ENCODE measurements at places on chromosomes 5 and 9.

GRCh38 chr9:137277329-137278041, at the start of gene TOR4A:
Gene TOR4A (plus strand): TSS chr9:137277726. CDS start chr9:137278690, 964 bp downstream.
- peak; percentile 54 for DNase-seq

GRCh38 chr9:104772714-104773510, 9.0 kb downstream of the NIPSNAP3B start:
- no peak for DNase-seq

- DNase-seq = no peak
These were observed 442.4 kb downstream of the SPOCK1 start for GRCh38 chr5:137056676-137057075.

- no peak for DNase-seq
These were observed 1.3 kb downstream of the HMGXB3 start for GRCh38 chr5:150001660-150002486.

GRCh38 chr5:155726267-155726666, 600.7 kb upstream of the SGCD start:
- peak; percentile 14 for DNase-seq

GRCh38 chr9:89657295-89657694, 52.5 kb downstream of the GADD45G start:
- DNase-seq = no peak

- no peak for DNase-seq
These were observed 3.1 kb upstream of the IL7R start for GRCh38 chr5:35853631-35854030.

- no peak for DNase-seq
These were observed 342.5 kb upstream of the MPDZ start for GRCh38 chr9:13621872-13622564.

DNA sequence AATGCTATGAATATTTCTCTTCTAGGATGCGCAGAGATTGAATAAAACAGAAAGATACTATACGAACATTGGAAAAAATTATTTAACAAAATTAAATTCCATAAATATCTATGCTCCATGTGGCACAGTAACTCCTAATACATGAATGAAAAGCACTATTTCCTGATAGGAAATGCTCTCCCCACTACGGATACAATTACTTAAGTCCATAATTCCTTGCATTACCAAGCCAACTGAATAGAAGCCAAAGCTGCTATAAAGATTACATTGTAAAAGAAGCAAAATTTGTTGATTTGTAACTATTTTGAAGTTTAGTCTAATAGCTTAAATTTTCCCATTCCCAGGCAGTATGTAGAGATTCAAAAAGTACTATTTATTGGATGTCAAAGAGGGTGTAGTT, 61.8 kb upstream of the SNX2 start:
- DNase-seq = no peak

DNA sequence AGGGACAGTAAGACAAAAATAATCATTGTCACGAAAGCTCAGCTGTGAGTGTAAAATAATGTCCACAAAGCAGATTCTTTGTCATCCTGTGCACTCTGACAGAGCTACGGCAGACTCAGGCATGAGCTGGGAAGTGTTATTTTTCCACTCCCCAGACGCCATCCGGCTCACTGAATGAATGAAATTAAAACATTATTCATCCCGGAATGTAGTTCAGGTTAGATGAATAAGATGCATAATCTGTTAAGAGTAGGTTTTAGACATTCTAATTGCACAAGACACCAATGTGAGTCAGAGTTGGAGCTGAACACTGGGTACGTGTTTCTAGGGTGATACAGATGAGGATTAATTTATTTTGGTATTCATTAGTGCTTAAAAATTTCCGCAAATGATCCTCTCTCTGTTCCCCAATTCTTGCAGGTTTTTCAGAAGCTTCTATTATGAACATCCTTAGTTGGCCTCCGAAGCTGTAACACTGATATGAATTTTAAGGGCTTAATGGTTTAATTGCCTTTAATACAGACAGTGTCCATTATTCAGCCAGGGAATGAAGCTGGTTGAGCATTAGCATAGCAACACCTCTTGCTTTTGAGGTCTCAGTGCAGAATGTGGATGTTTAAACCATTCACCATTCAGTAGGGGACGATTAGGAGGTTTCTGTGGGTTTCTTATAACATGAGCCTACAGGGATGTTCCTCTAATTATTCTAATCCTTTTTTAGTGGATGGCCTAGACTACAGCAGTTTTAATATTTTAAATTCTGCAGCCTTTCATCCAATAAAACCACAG, 65.6 kb upstream of the FRRS1L start:
- no peak for DNase-seq

GRCh38 chr9:126704157-126704891, 90.6 kb downstream of the LMX1B start:
- no peak for DNase-seq

- no peak for DNase-seq
These were observed 5.8 kb upstream of the CARD19 start for GRCh38 chr9:93090091-93090655.

GRCh38 chr5:158811921-158812320, 287.8 kb downstream of the EBF1 start:
- no peak for DNase-seq

- DNase-seq = no peak
These were observed 61.8 kb downstream of the WDR36 start for GRCh38 chr5:111153945-111154344.

DNA sequence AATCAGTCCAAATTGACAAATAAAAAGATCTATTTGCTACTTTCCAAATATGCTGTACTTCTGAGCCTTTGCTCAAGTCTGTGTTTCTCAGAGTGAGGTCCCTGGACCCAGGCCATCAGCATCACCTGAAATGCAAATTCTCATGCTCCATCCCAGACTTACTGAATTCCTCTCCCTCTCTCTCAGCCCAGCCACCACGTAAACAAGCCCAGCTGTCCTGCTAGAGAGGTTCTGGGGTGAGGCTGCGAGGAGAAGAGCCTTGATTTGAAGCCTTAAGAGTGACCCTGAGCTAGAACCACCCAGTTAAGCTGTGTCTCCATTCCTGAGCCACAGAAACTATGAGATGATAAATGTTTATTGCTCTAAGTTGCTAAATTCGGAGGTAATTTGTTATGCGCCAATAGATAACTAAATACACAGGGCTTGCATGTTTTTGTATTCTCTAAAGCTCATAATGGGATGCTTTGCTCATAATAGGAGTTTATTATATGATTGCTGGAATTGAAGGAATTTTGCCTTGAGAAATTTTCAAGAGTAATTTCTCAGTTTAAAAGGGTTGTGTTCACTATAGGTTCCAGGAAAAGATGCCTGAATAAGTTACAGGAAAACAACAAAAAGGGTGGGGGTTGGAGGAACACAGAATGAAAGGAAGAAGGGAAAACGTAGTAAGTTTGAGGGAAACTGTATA, 98.9 kb upstream of the SPATA31D4 start:
- no peak for DNase-seq

DNA sequence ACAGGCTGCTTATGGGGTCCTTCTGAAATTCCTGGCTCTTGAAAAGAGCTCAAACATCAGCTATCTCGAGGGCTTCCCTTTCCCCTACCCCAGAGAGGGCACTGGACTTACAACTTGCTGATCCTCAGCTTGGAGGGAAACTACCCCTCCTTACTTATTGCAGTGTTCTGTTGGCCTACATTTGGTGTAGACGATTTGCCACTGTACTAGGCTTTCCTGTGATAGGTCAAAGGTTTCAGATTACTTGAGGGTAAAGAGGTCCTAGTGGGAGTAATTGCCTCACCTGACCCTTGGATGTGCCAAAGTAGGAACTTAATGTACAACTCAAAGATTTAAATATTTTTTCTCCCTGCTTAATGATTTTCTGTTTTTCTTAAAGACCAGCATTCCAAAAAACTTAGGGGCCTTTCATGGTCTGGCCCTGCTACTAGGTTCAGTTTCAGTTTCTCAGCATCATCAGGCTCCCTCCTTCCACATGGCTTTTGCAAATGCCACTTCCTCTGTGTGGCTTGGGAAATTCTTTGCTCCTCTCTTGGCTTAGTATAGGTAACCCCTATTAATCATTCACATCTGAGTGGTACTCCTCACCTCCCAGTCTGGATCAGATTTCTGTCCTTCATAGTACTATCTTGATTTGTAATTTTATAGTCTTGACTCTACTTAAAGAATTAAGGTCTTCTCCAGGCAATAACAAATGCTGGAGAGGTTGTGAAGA, 32.4 kb downstream of the CYSTM1 start:
- DNase-seq = no peak

DNA sequence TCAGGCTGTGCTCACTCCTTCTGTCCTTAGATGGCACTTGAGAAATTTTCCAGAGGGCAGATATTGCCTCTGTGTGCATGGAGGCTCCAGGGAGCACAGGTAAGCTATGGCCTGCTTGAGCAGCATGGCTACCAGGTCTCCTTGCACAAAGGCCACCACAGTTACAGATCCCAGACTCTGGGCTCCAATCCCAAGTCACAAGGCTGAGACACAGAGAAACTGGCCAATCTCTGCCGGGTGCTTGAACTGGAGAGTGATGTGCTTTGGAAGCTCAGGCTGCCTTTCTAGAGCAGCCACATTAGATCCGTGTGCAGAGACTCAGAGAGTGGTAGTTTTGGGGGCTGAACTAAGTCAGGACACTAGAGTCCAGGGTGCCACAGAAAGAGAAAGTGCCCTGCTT, 145.7 kb downstream of the SEMA6A start:
- no peak for DNase-seq

DNA sequence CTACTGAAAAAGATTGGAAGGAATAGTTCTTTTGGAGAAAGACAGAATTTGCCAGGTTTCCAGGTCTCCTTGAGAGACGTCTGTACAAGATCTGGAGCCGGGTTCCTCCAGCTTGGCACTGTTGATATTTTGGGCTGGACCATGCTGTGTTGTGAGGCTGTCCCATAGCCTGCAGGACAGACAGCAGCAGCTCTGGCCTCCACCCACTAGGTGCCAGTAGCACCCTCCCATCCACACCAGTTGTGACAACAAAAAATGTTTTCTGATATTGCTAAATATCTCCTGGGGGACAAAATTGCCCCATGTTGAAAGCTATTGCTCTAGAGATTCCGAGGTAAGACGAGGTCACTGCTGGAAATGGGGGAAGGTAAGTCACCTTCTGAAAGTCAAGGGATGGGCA, 287.7 kb upstream of the DAP start:
- no peak for DNase-seq

DNA sequence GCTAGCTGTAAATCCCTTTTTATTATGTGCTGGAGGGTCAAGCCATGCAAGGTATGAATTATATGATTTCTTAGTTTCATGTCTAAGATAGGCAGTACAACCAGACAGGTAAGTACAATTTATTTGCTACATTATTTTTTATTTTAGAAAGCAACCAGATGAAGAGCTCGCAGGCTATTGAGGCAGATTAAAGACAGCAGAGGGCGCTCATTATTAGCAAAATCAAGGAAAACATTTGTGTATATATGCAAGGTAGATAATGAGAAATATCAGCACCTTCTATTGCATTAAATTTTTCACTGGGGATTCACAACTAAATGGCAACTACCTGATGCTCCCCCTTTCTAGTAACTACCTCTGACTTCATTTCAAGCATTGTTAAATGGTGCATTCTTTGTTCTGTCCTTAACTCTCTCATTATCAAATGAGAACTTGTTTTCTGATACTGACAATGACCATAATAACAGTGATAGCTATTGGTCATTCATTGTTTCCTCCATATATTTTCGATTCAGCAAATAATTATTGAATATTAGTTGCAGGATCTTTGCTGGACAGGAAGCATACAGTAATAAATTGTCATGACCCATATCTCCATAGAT, 8.6 kb downstream of the SCGB3A2 start:
- DNase-seq = no peak

- no peak for DNase-seq
These were observed 18.1 kb downstream of the ANKRD33B start for GRCh38 chr5:10581867-10582511.

DNA sequence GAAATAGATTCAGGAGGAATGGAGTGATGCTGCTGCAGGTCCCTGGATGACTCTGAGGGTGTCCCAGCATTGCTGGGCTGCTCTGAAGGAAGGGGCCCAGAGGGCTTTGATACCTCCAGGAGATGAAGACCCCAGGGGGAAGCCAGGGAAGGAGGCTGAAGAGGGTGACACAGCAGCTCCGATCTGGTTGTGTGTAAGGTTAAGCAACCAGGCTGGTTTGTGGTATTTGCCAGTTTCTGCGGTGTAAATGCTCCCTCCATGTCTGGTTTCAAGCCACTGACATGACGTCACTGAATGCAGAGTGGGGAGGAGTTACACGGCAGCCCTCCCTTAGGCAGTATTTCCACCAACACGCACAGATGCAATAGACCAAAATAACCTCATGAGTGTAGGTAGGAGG, 40.0 kb upstream of the ORM1 start:
- no peak for DNase-seq

DNA sequence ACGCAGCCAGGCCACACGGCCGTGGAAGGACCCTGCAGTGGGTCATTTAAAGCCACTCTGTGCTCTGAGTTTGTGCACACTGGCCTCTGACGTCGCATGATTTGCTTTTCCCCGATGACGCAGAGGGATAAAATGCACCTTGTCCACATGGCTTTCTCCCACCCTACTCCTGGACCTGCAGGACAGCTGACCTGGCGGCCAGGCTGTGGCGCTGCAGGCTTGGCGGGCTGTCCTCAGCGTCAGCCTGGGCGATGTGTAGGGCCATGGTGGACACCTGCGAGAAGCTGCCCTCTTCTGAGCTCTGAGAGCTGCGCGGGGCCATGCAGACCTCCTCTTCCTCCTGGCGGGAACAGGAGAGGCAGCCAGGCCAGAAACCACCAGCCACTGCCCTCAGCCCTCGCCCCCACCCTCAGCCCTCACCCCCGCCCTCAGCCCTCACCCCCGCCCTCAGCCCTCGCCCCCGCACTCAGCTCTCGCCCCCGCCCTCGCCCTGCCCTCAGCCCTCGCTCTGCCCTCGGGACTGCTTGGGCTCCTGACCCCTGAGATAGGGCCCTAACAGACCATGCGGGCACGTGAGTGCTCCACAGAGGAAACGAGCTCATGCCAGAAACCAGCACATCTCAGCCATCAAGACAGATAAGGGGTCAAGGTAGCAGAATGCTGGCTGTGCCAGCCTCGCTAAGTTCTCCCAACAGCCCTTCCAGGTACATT, 20.0 kb upstream of the SCGB3A1 start:
- no peak for DNase-seq

- DNase-seq = no peak
These were observed 57.2 kb downstream of the WDR70 start for GRCh38 chr5:37436146-37436934.

- DNase-seq = no peak
These were observed 80.4 kb downstream of the LRSAM1 start for GRCh38 chr9:127531676-127532075.

DNA sequence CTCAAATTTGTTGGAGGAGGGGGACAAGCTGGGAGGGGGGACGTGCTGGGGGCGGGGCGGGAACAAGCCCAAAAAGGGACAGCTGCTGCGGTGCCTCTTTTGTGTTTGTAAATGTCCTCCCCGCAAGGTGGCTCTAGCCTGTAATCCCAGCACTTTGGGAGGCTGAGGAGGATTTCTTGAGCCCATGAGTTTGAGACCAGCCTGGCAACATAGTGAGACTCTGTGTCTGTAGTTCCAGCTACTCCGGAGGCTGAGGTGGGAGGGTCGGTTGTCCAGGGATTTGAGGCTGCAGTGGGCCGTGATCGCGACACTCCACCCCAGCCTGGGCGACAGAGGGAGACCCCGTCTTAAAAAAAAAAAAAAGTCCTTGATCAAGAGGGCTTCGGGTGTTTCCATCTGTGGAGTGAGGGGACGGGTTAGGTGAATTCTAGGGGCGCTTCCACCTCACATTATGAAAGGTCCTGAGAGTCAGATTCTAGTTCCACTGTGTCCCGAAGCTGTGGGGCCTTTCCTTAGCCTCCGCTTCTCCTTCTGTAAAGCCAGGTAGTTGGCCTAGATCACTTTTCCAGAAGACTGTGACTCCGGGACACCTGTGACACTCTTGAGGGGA, 779 bp upstream of the CTNNA1 start:
- DNase-seq = no peak

All from tibial nerve (tissue), 4 donors.